ENCODE measurements at places on chromosomes 1 and 21.
A peak's percentile ranks its signal among the peaks of the same experiment; 100 is the strongest.

GRCh38 chr1:48701445-48701844 lies 75.2 kb downstream of the BEND5 start:
- no peaks in the 10 kb centered on the region for H3K36me3 ChIP-seq
- no peak for DNase-seq
- no peak overlapping the region for H3K4me3 ChIP-seq
- peaks cover 6% of the 10 kb centered on the region for H3K27me3 ChIP-seq
- no peak overlapping the region for H3K27ac ChIP-seq

DNA sequence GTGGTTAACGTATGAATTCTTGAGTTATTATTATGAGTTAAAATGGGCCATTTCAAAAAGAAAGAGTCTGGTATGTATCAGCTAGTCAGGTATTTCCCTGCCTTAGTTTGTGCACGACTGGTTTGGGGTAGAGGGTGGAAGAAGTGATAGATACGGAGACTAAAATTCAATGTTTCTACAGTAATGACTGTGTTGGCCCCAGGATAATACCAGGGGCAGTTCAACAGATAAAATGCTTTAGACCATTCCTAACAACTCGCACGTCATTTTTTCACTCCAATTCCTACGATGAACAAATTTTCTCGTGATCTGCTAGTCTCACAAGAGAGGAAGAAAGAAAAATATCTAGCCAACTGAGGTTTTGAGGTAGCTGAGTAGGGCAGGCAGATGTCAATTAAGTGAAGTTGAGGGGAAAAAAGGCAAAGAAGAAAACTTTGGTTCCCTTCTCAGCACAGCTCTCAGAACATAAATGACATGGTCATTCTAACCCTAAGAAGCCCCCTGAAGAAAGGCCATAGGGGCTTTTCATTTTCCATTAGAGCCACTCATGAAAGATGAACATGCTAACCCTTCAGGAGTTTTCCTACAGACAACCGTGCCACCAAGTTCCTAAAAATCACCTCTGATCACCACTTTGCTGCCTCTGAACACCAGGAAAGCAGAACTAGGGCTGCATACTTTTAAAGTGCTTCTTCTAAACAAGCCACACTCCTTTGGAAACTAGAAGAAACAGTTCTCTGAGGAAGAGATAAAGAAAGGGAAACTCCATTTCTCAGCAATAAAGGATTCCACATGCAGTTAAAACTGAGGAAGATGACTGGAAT lies 5.6 kb downstream of the MCOLN2 start:
- peak overlapping the region; percentile 26 for H3K27ac ChIP-seq
- peaks cover 5% of the 10 kb centered on the region for H3K27me3 ChIP-seq
- peaks cover 5% of the 10 kb centered on the region for H3K36me3 ChIP-seq
- H3K4me1 ChIP-seq: peaks cover 41% of the 10 kb centered on the region

- H3K36me3 ChIP-seq: peaks cover 68% of the 10 kb centered on the region
- peak overlapping the region; percentile 93 for H3K4me3 ChIP-seq
- peak; percentile 97 for DNase-seq
- H3K27ac ChIP-seq: peak overlapping the region; percentile 100
These were observed 4.1 kb downstream of the KIF21B start for GRCh38 chr1:201019321-201019977.

- peaks cover 3% of the 10 kb centered on the region for H3K27me3 ChIP-seq
- DNase-seq: no peak
- H3K36me3 ChIP-seq: peaks cover 6% of the 10 kb centered on the region
- H3K4me1 ChIP-seq: no peaks in the 10 kb centered on the region
- no peak overlapping the region for H3K4me3 ChIP-seq
These were observed 28.1 kb downstream of the ZSCAN20 start for GRCh38 chr1:33500547-33500946.

DNA sequence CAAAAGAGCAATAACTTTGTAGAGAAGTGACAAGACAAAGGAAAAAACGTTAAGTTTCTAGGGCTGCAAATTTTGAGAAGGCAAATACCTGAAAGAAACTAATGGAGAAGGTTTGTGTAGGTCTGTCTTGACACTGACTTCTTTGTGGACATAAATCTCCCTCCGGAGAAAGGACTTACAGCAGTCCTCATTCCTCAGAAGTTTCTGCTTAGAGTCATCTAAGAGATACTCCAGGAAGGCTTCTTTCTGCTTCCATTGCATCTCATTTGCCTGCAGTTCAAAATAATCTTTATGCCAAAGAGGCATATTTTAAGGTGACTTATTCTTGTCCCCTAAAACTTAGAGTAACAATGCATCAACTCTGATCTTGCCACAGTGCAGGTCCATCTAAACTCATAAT lies 4.4 kb upstream of the C4BPB start:
- H3K36me3 ChIP-seq: no peaks in the 10 kb centered on the region
- peaks cover 25% of the 10 kb centered on the region for H3K4me1 ChIP-seq
- no peak overlapping the region for H3K27ac ChIP-seq
- no peak for DNase-seq

DNA sequence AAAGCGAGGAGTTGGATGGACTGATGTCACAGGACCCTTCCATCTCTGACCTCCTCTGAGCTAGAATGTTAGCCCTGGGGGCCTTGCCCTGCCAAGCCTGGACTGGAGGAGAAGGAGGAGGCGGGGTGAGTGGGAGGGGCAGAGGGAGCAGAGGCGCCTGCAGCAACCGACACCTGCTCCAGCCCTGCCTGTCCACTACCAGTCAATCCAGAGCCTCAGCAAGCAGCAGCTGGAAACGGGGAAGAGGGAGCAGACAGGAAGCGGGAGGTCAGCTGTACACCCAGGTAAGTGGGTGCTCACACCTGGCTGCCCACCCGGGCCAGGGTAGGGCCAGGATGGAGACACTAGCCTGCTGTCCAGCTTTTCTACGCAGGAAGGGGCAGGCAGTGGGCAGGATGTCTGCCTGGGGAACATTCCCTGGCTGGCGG lies at the start of gene IGFN1:
IGFN1 (plus strand) TSS at position 201 of the 428 bp plus-strand sequence. CDS start 2,470 bp downstream, outside the sequence.
- H3K27ac ChIP-seq: no peak within 1 kb of the TSS
- peaks cover 2% of the 10 kb centered on the region for H3K4me1 ChIP-seq
- no peaks in the 10 kb centered on the region for H3K36me3 ChIP-seq
- no peak for DNase-seq

DNA sequence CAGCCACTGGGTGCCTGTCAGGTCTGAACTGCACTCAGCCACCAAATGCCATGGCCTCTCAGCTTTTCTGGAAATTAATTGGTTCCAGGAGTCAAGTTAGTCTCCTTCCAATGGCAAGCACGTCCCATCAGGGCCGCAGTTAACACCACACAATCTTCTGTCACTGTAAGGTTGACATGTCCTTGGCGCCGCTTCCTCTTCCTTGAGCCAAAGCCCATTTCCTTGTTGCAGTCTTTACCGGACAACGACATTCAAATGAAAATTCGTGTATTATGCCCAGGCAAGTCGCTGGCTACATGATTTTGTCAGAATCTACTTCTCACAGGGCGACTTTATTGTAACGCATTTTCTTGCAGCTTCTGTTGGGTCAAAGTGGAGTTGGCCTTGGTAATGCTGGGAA lies 430.6 kb upstream of the KAZN start:
- H3K4me3 ChIP-seq: no peak overlapping the region
- no peaks in the 10 kb centered on the region for H3K4me1 ChIP-seq
- no peak for DNase-seq
- H3K27me3 ChIP-seq: no peaks in the 10 kb centered on the region

DNA sequence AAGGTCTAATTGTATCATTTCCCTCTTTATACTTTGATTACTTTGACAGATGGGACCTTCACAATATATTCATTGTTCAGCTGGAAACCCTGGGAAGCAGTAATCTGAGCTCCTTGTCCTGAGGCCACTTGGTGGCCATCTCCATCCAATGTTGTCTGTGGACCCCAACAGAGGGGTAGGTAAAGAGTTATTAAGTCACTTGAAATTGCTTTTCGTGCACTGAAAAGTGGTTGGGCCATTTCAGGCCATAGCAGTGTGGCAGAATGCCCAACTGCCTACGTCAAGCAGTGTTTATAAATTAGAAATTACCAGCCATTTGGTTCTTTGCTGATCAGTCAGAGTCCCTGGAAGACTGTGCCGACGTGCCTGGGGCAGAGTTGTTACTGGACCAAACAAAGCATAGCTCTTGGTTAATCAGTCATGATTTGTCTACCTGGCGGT lies 308.3 kb upstream of the USP25 start:
- no peak overlapping the region for H3K4me3 ChIP-seq
- H3K27me3 ChIP-seq: no peaks in the 10 kb centered on the region
- H3K27ac ChIP-seq: no peak overlapping the region
- peaks cover 4% of the 10 kb centered on the region for H3K4me1 ChIP-seq

- H3K27ac ChIP-seq: no peak overlapping the region
- H3K36me3 ChIP-seq: no peaks in the 10 kb centered on the region
- H3K27me3 ChIP-seq: no peaks in the 10 kb centered on the region
- no peak overlapping the region for H3K4me3 ChIP-seq
These were observed 322.4 kb upstream of the DEPDC1 start for GRCh38 chr1:68819190-68819829.

DNA sequence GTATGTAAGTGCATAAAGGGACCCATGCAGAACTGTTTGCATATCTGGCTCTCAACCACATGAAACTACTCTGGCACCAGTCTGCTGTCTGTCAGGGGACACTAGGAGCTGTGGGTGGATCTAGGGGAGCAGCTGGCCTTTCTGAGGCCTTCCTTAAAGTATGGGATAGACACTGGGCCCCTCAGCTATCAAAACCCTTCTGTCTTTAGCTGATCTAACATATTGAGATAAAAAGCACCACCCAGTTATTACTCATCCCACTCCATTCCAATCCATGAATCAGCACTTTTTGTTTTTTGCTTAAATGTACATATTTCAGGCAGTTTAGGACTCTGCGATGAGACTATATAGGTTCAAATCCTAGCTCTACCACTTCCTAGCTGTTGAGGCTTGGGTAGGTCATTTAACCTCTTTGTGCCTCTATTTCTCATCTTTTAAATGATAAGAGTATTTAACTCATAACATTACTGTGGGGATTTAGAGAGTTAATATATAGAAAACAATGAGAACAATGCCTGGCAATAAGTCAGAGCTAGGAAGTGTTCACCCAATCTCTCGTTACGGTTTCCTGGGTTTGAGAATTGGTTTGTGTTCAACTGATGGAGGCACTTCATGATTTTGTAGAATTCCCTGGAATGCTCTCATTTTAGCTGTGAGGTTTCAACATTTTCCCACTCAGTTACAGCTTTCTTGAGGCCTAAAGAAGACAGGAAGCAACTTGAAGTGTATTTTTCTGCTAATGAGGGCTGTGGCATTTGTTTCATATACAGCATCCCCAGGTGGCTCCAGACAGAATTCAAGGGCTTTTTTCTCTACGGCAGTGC lies 68.9 kb downstream of the LRIG2 start:
- H3K27me3 ChIP-seq: no peaks in the 10 kb centered on the region
- no peak overlapping the region for H3K4me3 ChIP-seq
- H3K4me1 ChIP-seq: peaks cover 25% of the 10 kb centered on the region
- no peaks in the 10 kb centered on the region for H3K36me3 ChIP-seq
- DNase-seq: no peak

- peak overlapping the region; percentile 39 for H3K27ac ChIP-seq
- no peak for DNase-seq
- peaks cover 4% of the 10 kb centered on the region for H3K4me1 ChIP-seq
- no peaks in the 10 kb centered on the region for H3K27me3 ChIP-seq
- H3K4me3 ChIP-seq: peak overlapping the region; percentile 86
These were observed 30.3 kb downstream of the TEX35 start for GRCh38 chr1:178543290-178543607.

- no peak for DNase-seq
- H3K27me3 ChIP-seq: no peaks in the 10 kb centered on the region
- H3K27ac ChIP-seq: no peak overlapping the region
- H3K4me3 ChIP-seq: no peak overlapping the region
These were observed 58.7 kb downstream of the RABGAP1L start for GRCh38 chr1:174217787-174218574.

- no peaks in the 10 kb centered on the region for H3K36me3 ChIP-seq
- no peak overlapping the region for H3K27ac ChIP-seq
- no peaks in the 10 kb centered on the region for H3K4me1 ChIP-seq
- H3K27me3 ChIP-seq: no peaks in the 10 kb centered on the region
- H3K4me3 ChIP-seq: no peak overlapping the region
- DNase-seq: no peak
These were observed 181.2 kb upstream of the BRINP3 start for GRCh38 chr1:190658907-190659306.

GRCh38 chr21:40622531-40622930 lies 224.4 kb downstream of the DSCAM start:
- H3K36me3 ChIP-seq: no peaks in the 10 kb centered on the region
- H3K4me1 ChIP-seq: no peaks in the 10 kb centered on the region
- no peaks in the 10 kb centered on the region for H3K27me3 ChIP-seq
- H3K27ac ChIP-seq: no peak overlapping the region
- no peak for DNase-seq

- no peak for DNase-seq
- H3K27me3 ChIP-seq: no peaks in the 10 kb centered on the region
- no peaks in the 10 kb centered on the region for H3K36me3 ChIP-seq
- no peak overlapping the region for H3K4me3 ChIP-seq
These were observed 280.6 kb downstream of the ZP4 start for GRCh38 chr1:237610157-237610556.

- H3K27ac ChIP-seq: no peak overlapping the region
- no peak for DNase-seq
- peaks cover 86% of the 10 kb centered on the region for H3K27me3 ChIP-seq
- H3K4me3 ChIP-seq: no peak overlapping the region
- peaks cover 32% of the 10 kb centered on the region for H3K36me3 ChIP-seq
- H3K4me1 ChIP-seq: peaks cover 14% of the 10 kb centered on the region
These were observed 1.9 kb upstream of the LHX8 start for GRCh38 chr1:75132242-75132811.
